Coronary artery (tissue), 2 donors: ENCODE measurements at places on chromosomes 3 and 15.

- DNase-seq, result no peak
Measured at GRCh38 chr3:8983026-8983425, 19.8 kb upstream of the RAD18 start.

- peak; percentile 53 for DNase-seq
Measured at GRCh38 chr15:88658972-88659931, 20.4 kb downstream of the ISG20 start.

- no peak for DNase-seq
Measured at GRCh38 chr3:137081711-137082110, 123.9 kb downstream of the IL20RB start.

GRCh38 chr3:65914032-65914739, 124.5 kb downstream of the MAGI1 start:
- no peak for DNase-seq

GRCh38 chr15:42111924-42112323, 17.6 kb upstream of the PLA2G4D start:
- no peak for DNase-seq

- DNase-seq, result no peak
Measured at GRCh38 chr15:42137461-42138261, 18.8 kb downstream of the PLA2G4F start.

DNA sequence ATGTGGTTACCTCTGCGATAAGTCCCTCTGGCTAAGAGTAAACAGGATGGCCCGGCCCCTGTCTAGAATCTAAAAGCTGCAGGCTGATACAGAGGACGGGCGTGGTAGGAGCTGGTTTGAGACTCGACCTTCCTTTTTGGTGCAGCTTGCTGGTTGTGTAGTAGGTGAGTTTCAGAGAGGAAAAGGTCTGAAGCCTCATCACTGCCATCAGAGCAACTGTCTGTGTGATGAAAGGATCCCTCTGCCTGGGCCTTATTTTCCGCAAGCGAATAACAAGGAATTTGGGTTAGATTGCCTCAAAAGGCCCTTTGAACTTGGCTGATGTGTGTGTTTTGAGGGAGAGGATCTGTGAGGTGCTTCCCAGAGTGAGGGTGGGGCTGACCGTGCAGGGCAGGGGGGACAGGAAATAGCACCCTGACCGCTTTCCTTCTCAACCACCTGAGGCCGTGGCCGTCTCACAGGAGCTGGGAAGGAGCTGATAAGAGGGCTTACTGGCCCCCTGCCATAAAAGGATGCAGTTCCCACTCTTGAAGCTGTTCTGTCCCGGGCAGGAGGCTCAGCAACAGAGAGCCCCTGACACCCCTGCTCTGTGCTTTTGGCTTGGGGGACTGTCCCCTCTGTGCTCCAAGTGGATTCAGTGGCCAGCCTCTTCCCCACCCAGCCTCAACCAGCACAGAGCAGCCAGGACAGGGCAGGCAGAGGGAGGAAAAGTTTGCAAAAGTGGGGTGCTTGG, 45.6 kb upstream of the TFRC start:
- no peak for DNase-seq

DNA sequence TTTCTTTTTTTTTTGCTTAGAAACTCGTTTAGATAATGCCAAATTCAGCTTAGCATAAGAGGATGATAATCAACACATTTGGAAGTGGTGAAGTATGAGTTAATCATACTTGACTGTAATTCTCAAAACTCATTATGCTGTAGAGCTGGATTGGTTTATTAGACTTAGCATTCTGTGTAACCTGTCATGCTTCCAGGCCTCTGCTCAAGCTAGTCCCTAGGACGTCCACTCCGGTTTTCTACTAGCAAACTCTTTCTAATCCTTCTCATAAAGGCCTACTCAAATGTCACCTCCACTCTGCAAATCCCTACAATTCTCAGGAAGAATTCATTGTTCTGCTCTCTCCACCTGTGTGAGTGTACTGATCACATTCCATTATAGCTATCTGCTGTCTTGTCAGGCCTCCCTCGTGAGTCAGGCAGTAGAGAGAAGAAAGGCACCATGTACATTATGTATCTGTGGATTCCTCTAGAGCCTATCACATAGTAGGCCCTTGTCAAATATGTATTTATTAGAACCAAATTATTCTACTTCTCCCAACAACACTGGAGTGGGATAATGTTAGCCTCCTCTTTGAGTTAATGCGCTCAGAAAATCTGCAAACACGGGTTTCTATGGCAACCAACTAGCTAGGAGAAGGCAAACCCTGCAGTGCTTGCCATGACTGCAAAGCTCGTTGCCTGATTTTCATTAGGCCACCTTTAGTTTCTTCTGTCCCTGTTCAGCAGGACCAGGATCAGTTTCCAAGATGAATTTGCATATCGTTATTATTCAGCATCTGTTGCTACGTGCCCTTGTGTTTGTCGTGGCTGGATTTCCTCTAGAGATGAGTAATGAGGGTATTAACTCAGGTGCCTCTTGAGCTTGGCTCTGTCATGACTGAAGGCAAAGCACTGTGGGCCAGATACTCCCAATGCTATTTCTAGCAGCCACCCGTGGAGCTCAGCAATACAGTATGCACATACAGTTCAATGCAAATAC, 30.7 kb downstream of the ATP13A5 start:
- no peak for DNase-seq

DNA sequence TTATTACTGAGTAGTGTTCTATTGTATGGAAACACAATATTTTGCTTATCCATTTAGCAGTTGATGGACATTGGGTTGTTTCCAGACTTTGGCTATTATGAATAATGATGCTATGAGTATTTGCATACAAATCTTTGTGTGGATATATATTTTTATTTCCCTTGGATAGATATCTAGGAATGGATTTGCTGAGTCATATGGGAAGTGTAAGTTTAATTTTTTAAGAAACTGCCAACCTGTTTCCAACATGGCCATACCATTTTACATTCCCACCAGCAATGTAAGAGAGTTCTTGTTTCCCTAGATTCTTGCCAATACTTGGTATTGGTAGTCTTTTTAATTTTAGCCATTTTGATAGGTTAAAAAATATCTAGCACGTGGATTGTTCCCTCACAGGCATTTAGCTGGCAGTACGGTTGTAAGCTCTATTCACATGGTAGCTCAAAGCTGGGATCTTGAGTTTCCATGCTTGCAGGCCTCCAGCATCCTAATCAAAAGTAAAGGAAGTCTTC, 45.7 kb upstream of the TNIK start:
- DNase-seq, result no peak

DNA sequence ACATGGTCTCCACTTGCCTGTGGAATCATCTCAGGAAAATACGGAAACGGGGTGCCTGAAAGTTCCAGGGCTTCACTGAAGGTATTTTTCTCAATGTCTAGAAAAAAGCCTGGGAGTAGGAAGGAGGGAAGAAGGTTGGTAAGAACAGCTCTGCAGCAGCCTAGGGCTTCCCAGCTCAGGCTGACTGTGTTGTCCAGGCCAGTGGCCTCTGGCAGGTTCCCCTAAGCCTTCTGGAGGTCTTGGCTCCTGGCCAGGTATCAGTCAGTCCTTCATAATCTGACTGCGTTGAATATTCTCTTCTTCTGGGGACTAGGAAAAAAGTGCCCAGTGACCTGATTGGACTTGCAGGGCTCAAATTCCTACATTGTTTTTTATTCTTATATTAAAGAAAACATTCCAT, 38.6 kb downstream of the SSR3 start:
- no peak for DNase-seq

DNA sequence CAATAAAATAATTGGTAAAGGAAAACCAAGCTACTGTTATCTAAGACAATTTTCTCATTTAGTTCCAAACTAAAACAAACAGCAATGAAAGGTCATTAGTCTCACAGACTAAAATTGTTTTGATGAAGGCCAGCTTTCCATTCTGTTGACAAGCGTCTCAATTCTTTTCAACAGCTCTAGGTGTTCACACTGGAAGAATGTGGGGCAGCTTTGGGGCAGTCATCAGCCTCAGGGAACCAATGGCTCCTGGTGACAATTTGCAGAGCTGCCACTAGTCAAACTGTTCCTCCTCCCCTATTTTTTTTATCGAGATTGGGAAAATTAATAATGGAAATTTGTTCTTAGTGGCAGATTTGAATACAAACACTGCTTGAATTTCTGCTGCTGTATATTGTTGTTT, 104.2 kb downstream of the MEIS2 start:
- no peak for DNase-seq

- DNase-seq, result no peak
Measured at GRCh38 chr3:73503781-73504180, 121.0 kb downstream of the PDZRN3 start.

DNA sequence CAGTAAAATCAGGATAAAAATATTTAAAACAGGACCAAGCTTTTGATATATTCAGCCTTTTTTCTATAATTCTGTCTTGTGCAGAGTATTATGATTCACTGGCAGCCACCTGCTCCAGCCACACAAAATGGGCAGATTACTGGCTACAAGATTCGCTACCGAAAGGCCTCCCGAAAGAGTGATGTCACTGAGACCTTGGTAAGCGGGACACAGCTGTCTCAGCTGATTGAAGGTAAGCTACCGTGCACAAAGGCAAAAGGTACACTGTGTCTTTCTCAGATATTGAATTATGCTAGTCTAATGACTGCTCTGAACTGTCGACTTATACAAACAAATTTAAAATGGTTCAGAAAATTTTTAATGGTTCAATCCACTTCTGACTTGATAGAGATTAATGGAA, 114.2 kb downstream of the HCN4 start:
- no peak for DNase-seq

GRCh38 chr15:71743861-71744382, 66.4 kb upstream of the NR2E3 start:
- DNase-seq, result no peak

DNA sequence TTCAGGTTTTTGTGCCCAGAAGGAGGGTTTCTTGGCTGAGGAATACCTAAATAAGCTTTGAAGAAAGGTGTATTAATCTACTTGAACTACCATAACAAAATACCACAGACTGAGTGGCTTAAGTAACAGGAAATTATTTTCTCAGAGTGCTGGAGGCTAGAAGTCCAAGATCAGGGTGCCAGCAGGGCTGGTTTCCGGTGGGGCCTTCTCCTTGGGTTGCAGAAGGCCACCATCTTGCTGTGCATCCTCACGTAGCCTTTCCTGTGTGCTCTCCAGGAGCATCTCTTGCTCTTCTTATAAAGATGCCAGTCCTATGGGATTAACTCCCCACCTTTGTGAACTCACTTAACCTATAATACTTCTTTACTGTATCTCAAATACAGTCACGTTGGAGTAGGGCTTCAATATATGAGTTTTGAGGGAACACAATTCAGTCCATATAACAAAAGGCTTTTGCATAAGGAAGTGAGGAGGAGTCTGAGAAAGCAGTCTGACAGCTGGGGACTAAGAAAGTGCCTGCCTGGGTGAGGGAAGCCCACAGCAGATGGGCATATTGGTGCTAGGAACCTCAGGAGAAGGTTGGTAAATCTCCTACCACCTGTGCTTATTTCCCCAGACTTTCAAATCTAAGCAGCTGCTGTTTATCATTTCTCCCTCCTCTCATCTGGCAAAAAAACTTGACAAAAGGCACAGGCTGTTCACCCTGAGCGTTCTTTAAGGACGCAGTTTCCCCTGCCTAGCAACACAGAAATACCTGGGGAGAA, 89.6 kb upstream of the CBLB start:
- DNase-seq, result no peak

DNA sequence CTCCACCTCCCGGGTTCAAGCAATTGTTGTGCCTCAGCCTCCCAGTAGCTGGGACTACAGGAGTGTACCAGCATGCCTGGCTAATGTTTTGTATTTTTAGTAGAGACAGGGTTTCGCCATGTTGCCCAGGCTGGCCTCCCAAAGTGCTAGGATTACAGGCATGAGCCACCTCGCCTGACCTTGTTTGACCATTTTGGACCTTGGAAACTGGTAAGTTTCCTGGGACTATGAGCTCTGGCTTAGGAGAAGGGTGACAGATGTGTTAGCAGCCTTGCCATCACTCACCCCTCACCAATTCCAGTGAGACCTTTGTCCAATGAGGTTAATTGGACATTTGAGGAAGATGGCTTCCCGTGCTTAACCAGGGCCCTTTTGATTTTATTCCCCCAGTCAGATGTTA, 19.9 kb downstream of the DNASE1L3 start:
- no peak for DNase-seq

- DNase-seq, result no peak
Measured at GRCh38 chr3:40333416-40333815, 23.9 kb downstream of the EIF1B start.

GRCh38 chr3:180680097-180680430, 775 bp upstream of the CCDC39 start:
- DNase-seq, result no peak

GRCh38 chr15:48996276-48996675, 32.6 kb upstream of the SHC4 start:
- DNase-seq, result no peak

- no peak for DNase-seq
Measured at GRCh38 chr3:47296562-47297302, 14.0 kb downstream of the KLHL18 start.

DNA sequence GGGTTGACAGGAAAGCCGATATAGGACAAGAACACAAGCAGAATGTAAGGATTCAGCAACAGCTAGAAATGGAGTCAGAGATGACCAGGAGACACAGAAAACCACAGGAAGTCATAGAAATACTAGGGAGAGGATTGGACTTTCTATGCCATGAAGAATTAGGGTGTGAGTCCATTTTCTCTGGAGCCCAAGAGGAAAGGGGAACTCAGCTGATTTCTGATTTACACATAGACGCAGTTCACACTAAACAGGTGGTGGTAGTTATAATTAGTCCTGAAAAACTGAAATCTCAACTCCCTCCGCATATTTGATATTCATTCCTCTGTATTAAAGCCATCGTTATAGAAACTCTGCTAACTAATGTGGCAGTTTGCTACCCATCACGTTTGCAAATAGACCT, 292.7 kb upstream of the STT3B start:
- DNase-seq, result no peak

DNA sequence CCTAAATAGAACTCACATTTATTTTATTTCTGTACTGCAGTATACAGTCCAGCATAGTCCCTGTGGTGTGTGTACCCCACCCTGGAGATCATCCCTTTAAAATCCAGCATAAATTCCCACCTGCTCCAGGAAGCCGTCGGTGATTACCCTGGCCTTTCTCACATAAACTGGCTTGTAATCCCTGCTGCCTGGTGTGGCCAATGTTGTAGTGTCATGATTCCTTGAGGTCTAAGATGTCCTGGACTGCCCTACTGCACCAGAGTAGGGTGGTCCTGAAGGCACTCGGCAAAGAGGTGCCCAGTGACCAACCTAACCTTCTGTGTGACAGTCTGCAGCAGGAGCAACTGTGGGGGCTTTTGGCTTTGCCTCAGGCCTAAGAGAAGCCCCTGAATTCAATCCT, 58.9 kb downstream of the ITGA11 start:
- DNase-seq, result peak; percentile 59

DNA sequence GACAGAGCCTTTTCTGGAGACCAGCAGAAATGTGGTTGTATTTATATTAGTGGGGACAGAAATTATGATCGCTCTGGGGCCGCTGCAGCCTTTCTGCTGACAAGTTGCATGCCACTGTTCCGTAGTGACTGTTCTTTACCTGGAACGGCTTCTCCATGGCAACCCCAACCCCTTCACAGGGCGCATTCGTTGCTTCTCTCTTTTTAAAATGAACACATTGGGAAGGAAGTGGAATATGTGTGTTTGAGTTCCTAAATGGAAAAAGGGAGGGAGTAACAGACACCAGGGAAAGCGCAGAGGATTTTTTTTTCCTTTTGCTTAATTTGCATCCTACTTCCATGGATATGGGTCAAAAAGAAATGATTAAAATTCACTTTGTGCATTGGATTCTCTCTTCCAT, 482.0 kb upstream of the SUCLG2 start:
- no peak for DNase-seq

- no peak for DNase-seq
Measured at GRCh38 chr3:86969500-86970189, 21.3 kb downstream of the VGLL3 start.
